Cardiac fibroblast (primary cell): ENCODE measurements at places on chromosomes 6 and 20.

GRCh38 chr6:1917626-1918371 lies 308.1 kb downstream of the FOXC1 start:
- DNase-seq: peak; percentile 53

GRCh38 chr6:3918469-3918868 lies 69.3 kb downstream of the FAM50B start:
- no peak for DNase-seq

- no peak for DNase-seq
Observed at GRCh38 chr6:71279321-71279720, 9.3 kb upstream of the OGFRL1 start.

- no peak for DNase-seq
Observed at GRCh38 chr6:30213667-30213956, 406 bp upstream of the TRIM26 start.

GRCh38 chr6:153121311-153121710 lies 9.8 kb downstream of the RGS17 start:
- DNase-seq: peak; percentile 60

DNA sequence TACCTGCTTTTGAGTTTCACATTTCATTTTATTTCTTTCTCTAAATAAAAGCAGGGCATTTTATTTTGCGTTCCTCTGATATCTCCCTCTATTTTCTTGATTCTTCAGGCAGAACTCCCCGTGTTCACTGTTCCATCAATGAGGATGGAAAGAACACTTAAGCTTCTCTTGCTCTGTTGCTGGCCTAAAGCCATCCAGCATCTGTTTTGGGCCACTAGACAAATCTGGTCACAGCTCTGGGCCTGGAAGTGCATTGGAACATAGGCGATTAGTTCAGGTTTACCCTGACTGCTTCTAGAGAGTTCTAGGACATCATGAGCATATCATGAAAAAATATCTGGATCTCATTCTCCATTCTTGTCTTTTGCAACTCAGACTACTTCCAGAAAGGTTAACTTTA lies 611.2 kb downstream of the UTRN start:
- no peak for DNase-seq
